HT1080 (cell line): ENCODE measurements at places on chromosomes 12 and 14. TPM values are rescaled to one million over a fixed set of nuclear protein-coding genes. Genes with fewer than 3 reads are reported as not detected.

KRT71 gene
- total RNA-seq, result not detected in 2 replicates

ACYP1 gene
- 25.9 and 26.4 TPM in 2 replicates for total RNA-seq

DNA sequence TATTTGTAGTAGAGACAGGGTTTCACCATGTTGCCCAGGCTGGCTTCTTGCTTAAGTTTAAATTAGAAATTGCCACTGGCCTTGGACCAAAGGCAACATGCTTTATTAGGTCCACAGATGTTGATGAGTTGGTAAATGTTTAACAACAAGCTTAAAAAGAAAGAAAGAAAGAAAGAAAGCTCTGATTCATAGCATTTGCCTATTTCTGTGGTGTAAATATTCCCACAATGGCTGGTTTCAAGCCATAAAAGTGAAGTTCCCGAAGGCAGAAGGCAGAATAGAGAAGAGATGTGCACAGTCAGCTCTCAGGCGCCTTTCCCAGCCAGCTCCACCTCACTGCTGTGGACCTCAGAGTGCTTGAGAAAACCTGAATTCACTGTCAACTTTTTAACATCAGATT lies 26.4 kb downstream of the KCNK13 start:
- DNase-seq, result no peak

- DNase-seq, result no peak
Observed at GRCh38 chr12:13380297-13380696, 183.8 kb downstream of the EMP1 start.

DNA sequence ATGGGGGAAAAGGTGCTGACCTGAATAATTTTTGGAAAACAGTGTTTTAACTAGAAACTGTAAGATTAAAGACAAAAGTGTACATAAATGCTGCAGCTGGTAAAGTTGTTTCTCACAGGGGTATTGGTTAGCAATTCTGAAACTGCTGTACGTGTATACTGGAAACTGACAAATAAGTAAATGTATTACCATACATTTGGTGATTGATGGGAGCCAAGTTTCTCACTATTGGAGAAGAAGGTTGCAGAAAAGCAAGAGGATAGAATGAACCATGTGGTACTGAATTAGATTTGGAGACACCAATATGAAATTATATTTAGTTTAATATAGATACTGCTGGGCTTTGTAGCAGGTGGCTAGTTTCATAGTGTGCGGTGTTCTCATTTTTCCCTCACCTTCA lies 19.6 kb upstream of the FBXO33 start:
- no peak for DNase-seq

GRCh38 chr12:108696111-108696995 lies 35.0 kb downstream of the CORO1C start:
- DNase-seq, result peak; percentile 100
